Activated naive CD4-positive, alpha-beta T cell treated with anti-CD3 and anti-CD28 coated beads, Interleukin-2, amount 50 U/mL, for 16 hours (primary cell): ENCODE measurements at places on chromosomes 16 and 17.

DNA sequence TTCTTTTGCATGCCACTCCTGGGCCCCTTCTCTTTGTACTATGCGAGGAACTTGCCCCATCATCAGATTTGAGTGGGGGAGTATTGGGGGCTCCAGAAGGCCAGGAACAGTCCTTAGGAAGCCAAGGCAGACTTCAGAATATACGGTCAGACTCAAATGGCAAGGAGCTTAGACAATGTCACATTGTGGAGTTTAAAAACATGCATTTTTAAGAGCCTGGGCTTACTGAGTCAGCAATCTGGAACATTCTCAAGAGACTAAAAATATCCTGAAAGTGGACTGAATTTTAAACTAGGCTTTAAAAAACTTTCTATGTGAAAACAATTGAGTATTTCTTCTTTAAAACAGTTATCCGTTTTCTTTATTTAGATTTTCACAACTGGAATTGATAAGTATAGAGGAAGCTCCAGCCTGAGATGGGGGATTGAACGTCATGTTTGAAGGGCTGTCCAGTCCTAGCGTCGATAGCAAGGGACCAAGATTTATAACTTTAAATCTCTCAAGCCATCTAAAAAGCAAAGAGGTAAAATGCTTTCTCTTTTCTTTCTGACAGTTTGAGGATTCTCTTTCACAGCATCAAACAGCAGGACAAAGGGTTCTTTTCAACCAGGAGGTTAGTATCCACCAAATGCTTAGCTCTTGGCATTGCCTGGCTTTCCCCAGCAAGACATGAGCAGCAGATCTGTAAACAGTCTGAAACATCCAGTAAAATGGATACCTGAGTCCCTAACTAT is 45.8 kb upstream of the CDRT4 start:
- DNase-seq, result no peak

DNA sequence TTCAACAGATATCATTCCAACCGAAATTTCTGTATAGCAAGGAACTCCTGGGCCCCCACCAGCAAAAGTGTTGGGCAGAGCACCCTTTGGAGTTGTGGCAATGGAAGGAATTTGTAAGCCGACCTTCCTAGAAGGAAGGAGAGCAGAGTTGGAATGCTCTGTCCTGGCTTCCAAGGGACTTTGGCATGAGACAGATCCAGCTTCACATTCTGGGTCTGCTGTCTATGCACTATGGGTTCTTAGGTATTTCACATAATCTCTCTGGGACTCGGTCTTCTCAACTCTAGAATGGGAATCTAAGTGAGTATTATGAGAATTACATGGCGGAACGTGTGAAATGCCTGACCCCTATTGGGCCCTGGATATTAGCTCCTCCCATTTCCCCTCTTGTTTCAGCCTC is 63.2 kb upstream of the MARCHF10 start:
- no peak for DNase-seq

GRCh38 chr16:25060920-25061319 is 45.8 kb upstream of the ARHGAP17 start:
- DNase-seq, result no peak

- no peak for DNase-seq
Observed at GRCh38 chr17:74691151-74691550, 21.6 kb downstream of the CD300LF start.

DNA sequence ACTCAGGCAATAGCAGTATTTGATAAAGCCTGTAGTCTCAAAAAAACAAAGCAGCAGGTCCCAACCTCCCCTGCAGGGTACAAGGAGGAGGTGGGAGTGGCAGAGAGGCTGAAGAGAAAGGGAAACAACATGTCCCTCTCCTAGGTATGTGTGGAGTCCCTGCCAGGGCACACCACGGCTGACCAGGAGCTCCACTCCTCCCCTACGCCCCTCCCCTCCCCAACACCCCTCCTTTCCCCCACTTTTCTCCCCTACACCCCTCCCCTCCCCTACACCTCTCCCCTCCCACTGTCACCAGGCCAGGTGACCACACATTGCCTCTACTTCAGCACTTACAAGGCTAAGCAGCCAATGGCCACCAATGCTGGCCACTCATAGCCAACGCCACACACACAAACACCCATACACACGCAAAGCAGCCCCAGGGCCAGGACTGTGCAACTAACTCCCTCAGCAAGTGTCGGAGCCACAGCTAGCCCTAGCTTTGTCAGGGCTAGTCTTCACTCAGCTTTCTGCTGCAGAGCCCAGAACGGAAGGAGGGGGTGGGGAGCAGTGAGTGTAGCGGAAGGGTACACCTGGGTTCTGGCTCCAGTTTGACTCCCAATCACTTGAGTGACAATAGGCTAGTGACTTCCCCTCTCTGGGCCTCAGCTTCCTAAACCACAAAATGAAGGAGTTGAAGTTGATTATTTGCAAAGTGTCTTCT is 8.2 kb downstream of the CAVIN1 start:
- DNase-seq, result peak; percentile 69

DNA sequence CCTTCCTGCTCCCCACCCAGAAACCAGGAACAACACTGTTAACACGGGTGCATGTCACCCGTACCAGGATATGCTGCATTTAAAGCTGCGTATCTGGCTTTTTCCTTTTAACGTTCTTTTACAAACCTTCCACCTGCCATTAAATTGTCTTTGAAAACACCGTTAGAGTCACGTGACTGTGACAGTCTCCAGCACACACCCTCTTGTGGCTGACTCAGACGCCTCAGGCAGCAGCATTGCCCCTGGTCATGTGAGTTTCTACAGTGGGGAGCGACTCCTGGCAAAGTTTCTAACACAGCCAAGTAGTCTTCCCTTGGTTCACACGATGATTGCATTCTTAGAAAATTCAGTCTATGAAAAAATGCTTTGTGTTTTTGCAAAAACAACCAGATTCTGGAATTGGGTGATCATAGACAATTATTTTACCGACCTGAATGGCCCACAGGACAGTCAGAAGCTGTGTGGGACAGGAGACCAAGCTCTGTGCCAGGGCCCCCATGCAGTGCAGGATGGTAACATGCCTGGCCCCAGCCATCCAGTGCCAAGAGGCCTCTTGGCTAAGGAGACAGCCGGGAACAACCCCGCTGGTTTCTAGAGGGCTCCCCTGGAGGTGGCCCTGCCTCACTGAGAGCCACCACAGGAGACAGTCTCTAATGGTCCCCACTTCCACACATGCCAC is 199.1 kb downstream of the KATNIP start:
- DNase-seq, result peak; percentile 28

DNA sequence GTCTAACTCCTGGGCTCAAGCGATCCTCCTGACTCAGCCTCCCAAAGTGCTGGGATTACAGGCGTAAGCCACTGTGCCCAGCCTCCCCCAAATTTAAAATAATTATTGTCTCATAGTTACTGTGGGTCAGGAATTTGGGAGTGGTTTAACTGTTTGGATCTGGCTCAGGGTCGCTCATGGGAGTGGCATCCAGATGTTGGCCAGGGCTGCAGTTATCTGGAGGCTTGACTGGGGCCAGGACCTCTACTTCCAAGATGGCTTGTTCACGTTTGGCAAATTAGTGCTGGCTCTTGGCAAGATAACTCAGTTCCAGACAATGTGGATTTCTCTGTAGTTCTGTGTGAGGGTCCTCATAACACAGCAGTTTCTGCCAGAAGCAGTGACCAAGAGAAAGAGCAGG is 8.0 kb downstream of the TEN1 start:
- DNase-seq, result no peak

GRCh38 chr16:79327836-79328235 is 272.7 kb downstream of the MAF start:
- DNase-seq, result no peak

DNA sequence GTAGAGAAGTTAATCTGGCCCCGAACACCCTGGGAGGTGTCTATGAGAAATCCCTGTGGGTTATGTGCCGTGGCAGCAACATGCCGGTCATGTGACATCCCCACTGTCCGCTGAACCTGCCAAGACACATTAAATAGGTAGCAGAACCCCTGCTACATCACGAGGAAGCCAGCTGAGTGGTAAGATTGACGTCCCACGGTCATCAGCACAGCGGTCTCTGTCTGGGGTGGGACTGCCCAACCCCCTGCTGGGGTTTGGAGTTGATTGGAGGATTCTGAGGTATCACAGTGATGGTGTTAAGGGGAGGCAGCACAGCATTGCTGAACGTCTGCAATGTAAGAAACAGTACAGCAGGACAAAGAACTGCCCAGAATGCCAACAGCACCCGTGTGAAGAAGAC is 2.0 kb downstream of the TMED6 start:
- no peak for DNase-seq

- DNase-seq, result no peak
Observed at GRCh38 chr16:27345201-27345600, 31.4 kb downstream of the IL4R start.

DNA sequence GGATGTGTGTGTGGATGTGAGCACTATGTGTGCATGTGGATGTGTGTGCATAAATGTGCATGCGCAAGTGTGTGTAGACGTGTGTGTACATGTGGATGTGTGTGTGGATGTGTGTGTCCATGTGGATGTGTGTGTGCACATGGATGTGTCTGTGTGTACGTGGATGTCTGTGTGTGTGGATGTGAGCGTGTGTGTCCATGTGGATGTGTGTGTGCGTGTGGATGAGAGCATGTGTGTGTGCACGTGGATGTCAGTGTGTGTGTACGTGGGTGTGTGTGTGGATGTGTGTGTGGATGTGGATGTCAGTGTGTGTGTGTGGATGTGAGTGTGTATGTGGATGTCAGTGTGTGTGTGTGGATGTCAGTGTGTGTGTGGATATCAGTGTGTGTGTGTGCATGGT is 63.6 kb upstream of the DOC2B start:
- no peak for DNase-seq

GRCh38 chr17:55576237-55576995 is 65.2 kb upstream of the SMIM36 start:
- no peak for DNase-seq

- DNase-seq, result no peak
Observed at GRCh38 chr17:83187782-83188311, 108.4 kb downstream of the METRNL start.

DNA sequence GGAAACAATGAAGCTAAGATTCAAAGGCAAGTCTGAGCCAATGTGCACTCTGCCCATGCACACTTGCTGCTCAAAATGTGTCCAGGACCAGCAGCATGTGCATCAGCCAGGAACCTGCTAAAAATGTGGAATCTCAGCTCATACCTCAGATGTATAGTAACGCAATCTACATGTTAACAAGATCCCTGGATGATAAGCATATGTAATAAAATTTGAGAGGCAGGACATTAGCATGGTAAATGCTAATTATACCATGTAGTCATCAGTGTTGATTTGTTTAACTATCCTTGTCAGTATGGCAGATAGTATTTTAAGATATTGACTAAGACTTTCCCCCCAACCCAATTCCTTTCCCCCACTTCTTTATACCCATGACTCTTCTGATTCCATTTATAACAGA is 379.6 kb downstream of the TOX3 start:
- no peak for DNase-seq

GRCh38 chr16:13957197-13958078 is 37.5 kb downstream of the ERCC4 start:
- DNase-seq, result no peak

DNA sequence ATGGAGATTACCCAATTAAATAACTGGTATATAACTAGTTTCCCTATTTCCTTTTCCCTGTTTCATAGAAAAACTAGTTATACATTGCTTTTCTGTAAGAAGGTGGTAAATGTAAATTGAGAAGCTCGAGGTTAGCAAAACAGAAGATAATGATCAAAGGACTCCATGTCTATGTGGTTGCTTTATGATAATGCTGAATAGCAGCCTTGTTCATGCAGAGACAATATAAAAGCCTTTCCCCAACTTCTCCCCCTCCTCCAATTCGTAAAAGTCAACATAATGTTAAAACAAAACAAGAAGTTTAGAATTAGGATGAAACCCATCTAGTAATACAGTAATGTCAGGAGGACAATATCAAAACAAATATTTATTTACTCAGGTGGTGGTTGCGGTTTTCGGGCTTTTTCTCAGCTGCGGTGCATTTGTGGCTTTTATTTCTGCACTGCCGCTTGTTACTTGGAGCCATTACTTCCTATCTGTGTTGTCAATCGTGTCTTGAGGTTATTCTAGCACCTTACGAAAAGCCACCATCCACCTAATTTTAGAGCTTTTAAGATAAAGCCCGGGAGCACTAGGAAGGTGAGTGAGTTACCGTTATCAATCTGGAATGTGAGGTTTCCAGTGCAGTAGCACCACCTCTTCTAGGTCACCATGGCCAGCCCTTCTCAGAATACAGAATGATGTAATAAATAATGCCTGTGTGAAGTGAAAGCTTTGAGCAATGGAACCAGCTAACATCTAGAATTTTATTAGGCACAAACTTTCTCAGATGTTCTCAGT is 297.5 kb downstream of the CDH13 start:
- no peak for DNase-seq

DNA sequence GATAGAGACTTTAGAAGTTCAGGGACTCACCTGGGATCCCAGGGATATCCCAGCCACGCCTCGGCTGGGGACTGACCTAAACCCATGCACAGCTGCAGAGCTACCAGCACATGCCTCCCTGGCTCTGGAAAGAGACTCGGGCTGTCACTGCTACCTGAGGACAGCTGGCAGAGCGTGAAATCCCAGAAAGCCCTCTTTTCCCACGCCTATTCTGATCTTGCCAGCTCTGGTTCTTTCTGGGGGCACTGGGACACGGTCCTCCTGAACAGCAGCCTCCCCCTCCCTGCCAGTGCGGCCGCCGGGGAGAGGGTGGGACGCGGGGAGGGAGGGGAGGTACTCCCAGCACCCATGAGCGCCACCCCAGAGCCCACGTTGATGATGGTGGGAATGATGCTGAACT is 10.8 kb downstream of the P2RX5 start:
- no peak for DNase-seq

- no peak for DNase-seq
Observed at GRCh38 chr16:75452464-75453190, 11.9 kb downstream of the TMEM170A start.

- no peak for DNase-seq
Observed at GRCh38 chr17:77323413-77324171, 182.8 kb downstream of the SEC14L1 start.
